ENCODE measurements at places on chromosomes 3 and 15. TPM values are rescaled to one million over a fixed set of nuclear protein-coding genes. Genes with fewer than 3 reads are reported as not detected.

GRCh38 chr3:73687106-73688004, 62.6 kb upstream of the PDZRN3 start:
- no peaks in the 10 kb centered on the region for H3K36me3 ChIP-seq
- H3K27ac ChIP-seq = peak overlapping the region; percentile 80
- H3K27me3 ChIP-seq = no peaks in the 10 kb centered on the region

DNA sequence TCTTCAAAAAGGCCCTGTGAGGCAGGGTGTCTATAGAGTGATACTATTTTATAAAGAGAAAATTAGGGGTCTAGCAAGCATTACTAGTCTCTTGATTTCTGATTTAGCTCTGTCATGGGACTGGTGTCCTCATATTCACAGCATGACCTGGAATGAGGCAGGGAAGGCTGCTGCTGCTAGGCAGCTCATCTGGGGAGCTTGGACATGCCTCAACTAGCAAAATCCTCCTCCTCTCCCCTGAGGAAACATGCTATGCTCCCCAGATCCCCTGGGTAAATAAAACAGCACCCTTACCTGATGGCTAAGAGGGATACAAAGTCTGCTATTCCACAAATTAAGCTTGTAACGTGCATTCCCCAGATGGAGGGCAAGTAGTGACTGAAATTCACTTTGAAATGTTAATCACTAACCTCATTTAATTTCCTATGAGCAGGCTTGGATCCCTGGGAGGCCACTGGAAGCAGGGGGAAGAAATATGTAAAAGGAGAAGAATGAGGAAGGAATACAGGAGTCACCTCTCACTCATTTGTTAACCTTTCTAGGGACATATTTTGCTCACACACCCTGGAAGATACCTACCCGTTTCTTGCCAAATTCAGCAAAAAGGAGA, 709.4 kb downstream of the SQOR start:
- H3K4me1 ChIP-seq = no peaks in the 10 kb centered on the region
- DNase-seq = no peak
- no peak overlapping the region for H3K4me3 ChIP-seq
- H3K27ac ChIP-seq = no peak overlapping the region
- H3K27me3 ChIP-seq = no peaks in the 10 kb centered on the region

GRCh38 chr3:38046027-38046426, 7.0 kb downstream of the DLEC1 start:
- no peak overlapping the region for H3K4me3 ChIP-seq
- no peaks in the 10 kb centered on the region for H3K4me1 ChIP-seq
- peaks cover 13% of the 10 kb centered on the region for H3K27me3 ChIP-seq
- DNase-seq = no peak
- H3K36me3 ChIP-seq = no peaks in the 10 kb centered on the region
- no peak overlapping the region for H3K27ac ChIP-seq

- no peak overlapping the region for H3K4me3 ChIP-seq
- H3K27me3 ChIP-seq = no peaks in the 10 kb centered on the region
- H3K36me3 ChIP-seq = no peaks in the 10 kb centered on the region
- no peaks in the 10 kb centered on the region for H3K4me1 ChIP-seq
- no peak overlapping the region for H3K27ac ChIP-seq
- no peak for DNase-seq
These were observed 172.5 kb downstream of the POTEB3 start for GRCh38 chr15:21267671-21268395.

DNA sequence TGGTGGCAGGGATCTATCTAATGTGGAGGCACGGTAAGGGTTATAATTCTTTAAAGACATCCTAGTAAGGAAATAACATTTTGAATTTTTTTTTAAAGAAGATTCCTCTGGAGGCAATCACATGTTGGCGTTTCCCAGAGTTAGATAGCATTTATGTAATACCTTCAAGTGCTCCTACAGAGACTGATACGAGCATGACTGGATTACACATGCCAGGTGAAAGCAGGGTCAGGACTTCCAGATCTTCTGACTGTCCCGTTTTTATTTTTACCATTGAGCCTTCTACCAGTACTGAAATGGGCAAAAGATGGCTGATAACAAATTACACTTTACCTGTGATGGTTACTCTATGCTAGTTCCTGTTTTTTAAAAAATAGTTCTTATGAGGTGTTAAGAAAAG, 13.8 kb downstream of the IL17RB start:
- H3K36me3 ChIP-seq = peaks cover 20% of the 10 kb centered on the region
- no peak overlapping the region for H3K27ac ChIP-seq
- no peaks in the 10 kb centered on the region for H3K27me3 ChIP-seq
- H3K4me1 ChIP-seq = no peaks in the 10 kb centered on the region

DNA sequence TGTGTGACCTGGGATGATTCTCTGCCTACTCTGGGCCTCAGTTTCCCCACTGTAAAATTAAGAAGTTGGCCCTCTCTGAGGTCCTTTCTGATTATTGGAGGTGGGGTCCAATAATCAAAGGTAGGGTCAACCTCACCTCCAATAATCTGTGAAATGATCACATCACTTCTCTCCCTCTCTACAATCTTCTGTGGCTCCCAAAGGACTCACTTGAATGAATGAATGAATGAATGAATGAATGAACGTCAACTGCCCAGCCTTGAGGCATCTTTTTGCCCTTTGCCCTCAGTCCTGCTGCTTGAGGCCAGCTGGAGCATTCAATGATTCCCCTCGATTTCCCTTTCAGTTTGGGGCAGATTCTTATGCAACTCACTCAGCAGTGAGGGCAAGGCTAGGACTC, 26.7 kb upstream of the GRIP2 start:
- H3K4me3 ChIP-seq = no peak overlapping the region
- no peak overlapping the region for H3K27ac ChIP-seq
- no peak for DNase-seq
- H3K36me3 ChIP-seq = no peaks in the 10 kb centered on the region
- no peaks in the 10 kb centered on the region for H3K4me1 ChIP-seq

DNA sequence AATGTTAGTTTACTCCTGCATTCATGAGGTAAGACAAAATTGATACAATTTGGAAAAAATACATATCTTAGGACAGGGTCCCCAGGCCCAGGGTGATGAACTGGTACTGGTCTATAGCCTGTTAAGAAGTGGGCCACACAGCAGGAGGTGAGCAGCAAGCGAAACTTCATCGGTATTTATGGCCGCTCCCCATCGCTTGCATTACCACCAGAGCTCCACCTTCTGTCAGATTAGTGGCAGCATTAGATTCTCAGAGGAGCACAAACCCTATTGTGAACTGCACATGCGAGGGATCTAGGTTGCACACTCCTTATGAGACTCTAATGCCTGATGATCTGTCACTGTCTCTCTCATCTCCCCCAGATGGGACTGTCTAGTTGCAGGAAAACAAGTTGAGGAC, 880.6 kb downstream of the MCTP2 start:
- H3K4me3 ChIP-seq = no peak overlapping the region
- no peak for DNase-seq
- H3K27ac ChIP-seq = no peak overlapping the region

DNA sequence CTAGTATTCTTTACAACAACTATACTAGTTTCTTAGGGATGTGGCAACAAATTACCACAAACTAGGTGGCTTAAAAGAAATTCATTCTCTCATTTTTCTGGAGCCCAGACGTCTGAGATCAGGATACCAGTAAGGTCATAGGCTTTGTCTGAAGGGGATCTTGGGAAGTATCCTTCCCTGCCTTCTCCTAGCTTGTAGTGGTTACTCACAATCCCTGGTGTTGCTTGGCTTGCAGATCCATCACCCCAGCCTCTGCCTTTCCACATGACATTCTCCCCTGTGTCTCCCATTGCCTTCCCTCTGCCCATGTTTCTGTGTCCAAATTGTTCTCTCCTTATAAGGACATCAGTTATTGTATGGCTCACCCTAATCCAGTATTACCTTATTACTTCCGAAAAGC, 24.3 kb upstream of the CLDN1 start:
- peak; percentile 7 for DNase-seq
- no peaks in the 10 kb centered on the region for H3K36me3 ChIP-seq
- no peak overlapping the region for H3K4me3 ChIP-seq
- no peaks in the 10 kb centered on the region for H3K27me3 ChIP-seq

GRCh38 chr3:83063446-83063845, 1302.0 kb upstream of the GBE1 start:
- DNase-seq = no peak
- H3K36me3 ChIP-seq = no peaks in the 10 kb centered on the region
- no peak overlapping the region for H3K4me3 ChIP-seq
- no peaks in the 10 kb centered on the region for H3K4me1 ChIP-seq
- no peak overlapping the region for H3K27ac ChIP-seq
- H3K27me3 ChIP-seq = no peaks in the 10 kb centered on the region

DNA sequence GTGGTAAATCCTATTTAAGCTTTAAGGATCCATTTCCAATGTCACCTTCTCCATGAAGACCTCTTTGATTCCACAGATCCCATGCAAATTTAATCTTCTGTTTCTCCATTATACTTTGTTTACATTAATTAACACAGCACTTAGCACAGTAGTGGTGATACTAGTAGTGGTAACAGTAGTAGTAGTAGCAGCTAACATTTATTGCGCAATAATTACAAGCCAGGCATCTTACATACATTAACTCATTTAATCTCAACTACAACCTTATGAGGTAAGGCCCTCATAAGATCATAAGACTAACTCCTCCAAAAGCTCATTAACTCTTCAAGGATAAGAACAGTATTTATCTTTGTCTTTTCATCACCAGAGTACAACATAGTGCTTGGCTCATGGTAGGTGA, 54.8 kb upstream of the FSIP1 start:
- H3K36me3 ChIP-seq = no peaks in the 10 kb centered on the region
- no peak for DNase-seq
- peaks cover 4% of the 10 kb centered on the region for H3K4me1 ChIP-seq
- no peaks in the 10 kb centered on the region for H3K27me3 ChIP-seq

GRCh38 chr3:46930166-46930944, 46.2 kb downstream of the CCDC12 start:
- no peaks in the 10 kb centered on the region for H3K27me3 ChIP-seq
- no peak for DNase-seq
- H3K36me3 ChIP-seq = peaks cover 12% of the 10 kb centered on the region
- H3K27ac ChIP-seq = peak overlapping the region; percentile 6

GRCh38 chr3:155629056-155629455, 115.8 kb downstream of the PLCH1 start:
- no peak overlapping the region for H3K4me3 ChIP-seq
- H3K27me3 ChIP-seq = no peaks in the 10 kb centered on the region
- H3K36me3 ChIP-seq = no peaks in the 10 kb centered on the region
- no peak overlapping the region for H3K27ac ChIP-seq

GRCh38 chr15:61159901-61160300, 69.2 kb downstream of the RORA start:
- no peak for DNase-seq
- peaks cover 9% of the 10 kb centered on the region for H3K27me3 ChIP-seq
- H3K27ac ChIP-seq = no peak overlapping the region
- H3K36me3 ChIP-seq = no peaks in the 10 kb centered on the region

SNURF gene
- 8.1 TPM for total RNA-seq

TMF1 gene
- total RNA-seq = 39.1 TPM

TIMP4 gene
- 0.56 TPM for total RNA-seq

ANKRD34C gene
- not detected for total RNA-seq

HRG gene
- total RNA-seq = not detected

TRIM42 gene
- total RNA-seq = not detected

GOLGA6L7 gene
- total RNA-seq = not detected

ERC2 gene
- 0.18 TPM for total RNA-seq

All from IMR-90 (cell line).